Left cardiac atrium (tissue), 4 donors: ENCODE measurements at places on chromosomes 1 and 21. TPM values are rescaled to one million over a fixed set of nuclear protein-coding genes. Genes with fewer than 3 reads are reported as not detected.

DNA sequence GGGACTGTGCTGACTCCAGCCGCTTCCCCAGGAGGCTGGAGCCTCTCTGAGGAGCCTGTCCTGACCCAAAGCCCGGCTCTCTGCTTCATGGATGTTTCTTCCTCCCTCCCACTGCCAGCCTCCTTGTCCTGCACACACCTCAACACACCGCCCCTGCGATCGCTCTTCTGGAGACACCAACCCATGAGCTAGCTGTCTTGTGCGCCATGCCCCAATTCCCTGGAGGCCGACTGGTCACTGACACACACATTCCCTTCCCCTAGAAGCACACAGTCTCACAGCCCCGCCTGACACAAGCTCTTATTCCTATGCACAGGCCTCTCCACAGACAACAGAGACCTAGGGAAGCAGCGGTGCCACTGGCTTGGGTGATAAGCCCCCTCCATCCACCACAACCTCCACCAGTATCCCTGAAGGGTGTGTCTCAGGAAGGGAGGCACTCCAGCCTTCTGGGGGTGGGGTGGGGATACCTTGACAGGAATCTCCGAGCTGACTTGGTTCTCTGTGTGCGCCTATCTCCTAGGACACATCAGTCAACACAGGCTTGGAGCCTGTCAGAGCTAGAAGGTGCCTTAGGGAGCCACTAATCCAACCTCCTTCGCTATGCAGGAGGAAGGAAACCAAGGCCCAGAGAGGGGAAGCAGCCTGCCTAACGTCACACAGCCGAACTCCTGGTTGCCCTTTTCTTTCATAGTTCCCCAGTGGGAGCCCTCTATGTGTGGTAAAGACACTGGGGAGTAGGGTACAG is 31.1 kb downstream of the AHDC1 start:
- DNase-seq, result no peak

GRCh38 chr21:15020797-15021196 is 44.0 kb downstream of the NRIP1 start:
- DNase-seq, result no peak

DNA sequence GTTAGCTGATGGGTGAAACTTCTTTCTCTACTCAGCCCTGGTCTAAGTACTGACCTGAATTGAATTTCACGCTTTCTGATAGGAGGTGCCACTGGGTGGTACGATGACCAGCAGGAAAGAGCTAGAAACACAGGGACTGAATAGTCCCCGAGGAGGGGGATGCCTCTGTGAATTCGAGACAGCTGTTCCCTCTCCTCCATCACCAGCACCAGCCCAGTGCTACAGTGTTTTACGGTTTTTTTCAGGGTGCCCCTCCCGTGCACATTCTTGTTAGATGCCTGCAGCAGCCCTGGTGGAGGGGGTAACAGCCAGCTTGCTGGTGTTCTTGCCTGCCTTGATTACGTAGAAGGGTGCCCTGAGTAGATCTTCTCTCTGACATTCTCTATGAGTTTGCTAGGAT is 7.1 kb downstream of the HUNK start:
- no peak for DNase-seq

- no peak for DNase-seq
These were observed 54.4 kb upstream of the RIPK4 start for GRCh38 chr21:41821081-41821755.

- peak; percentile 72 for DNase-seq
These were observed 386.3 kb downstream of the DISC1 start for GRCh38 chr1:232012773-232013386.

The HSF2BP gene
- total RNA-seq, result not detected
